ENCODE measurements at places on chromosomes 1 and 21. TPM values are rescaled to one million over a fixed set of nuclear protein-coding genes. Genes with fewer than 3 reads are reported as not detected.

The ARHGEF16 gene
- total RNA-seq, result 6.7 TPM

The CASQ1 gene
- not detected for total RNA-seq

The USP16 gene
- 45.6 TPM for total RNA-seq

The ATP1A1 gene
- total RNA-seq, result 130 TPM

The LAPTM5 gene
- not detected for total RNA-seq

The SELP gene
- not detected for total RNA-seq

The AKR7A3 gene
- total RNA-seq, result 0.17 TPM

The KRTAP10-4 gene
- not detected for total RNA-seq

The SMCP gene
- total RNA-seq, result not detected

The MAEL gene
- total RNA-seq, result not detected
